ENCODE measurements at places on chromosomes 11 and 22.

DNA sequence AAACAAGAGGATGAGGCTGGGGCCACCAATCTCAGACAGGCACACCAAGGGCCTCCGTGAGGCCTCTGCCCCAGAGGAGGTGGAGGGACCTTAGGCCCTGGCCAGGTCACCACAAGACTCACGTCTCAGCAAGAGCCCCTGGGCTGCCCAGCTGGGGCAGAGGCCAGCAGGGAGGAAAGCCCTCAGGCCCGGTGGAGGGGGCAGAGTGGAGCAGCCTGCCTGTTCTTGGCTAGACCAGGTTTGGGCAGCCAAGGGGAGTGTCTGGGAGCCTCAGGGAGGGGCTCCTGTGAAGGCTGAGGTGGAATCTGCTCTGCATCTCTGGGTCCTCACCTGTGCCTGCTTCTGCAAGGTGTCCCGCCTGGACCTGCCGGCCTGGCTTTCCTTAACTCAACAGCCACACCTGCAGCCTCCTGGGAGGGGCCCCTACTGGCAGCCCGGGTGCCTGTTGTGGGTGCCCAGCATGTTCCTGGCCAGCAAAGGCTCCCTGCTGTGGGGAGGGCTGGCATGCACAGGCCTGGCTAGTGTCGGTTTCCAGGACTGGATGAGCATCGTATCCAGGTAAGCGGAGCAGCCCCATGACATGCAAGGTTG is 11.9 kb downstream of the TTLL12 start:
- DNase-seq, result no peak

DNA sequence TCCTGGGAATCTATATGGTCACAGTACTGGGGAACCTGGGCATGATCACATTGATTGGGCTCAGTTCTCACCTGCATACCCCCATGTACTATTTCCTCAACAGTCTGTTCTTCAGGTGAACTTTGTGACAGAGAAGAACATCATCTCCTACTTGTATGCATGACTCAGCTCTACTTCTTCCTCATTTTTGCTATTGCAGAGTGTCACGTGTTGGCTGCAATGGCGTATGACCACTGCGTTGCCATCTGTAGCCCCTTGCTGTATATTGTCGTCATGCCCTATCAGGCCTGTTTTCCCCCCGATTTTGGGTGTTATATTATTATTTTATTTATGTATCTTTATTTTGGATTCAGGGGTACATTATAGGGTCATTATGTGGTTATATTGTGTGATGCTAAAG is 2.4 kb upstream of the OR8G1 start:
- no peak for DNase-seq

DNA sequence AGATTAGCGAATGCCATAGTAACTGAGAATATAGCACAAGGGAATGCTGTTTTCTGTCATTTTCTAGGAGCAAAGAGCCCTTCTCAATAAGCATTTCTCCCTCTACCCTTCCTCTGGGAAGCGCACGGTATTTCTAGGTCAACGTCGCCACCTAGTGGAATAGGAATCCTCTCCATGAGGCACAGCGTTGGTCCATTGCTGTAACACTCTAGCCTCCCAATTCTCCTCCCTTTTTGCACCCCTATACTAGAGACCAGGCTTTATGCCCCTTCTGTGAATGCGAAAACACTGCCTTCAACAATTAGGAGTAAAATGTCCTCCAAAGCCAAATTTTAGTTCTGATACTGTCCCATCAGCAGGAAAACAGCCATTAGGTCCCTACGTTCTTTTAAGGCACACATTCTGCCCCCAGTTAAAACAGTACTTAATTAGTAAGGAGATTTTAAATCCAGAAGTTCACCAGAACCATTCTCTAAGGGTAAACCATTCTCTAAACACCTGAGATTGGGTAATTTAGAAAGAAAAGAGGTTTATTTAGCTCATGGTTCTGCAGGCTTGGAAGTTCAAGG is 12.8 kb upstream of the HYLS1 start:
- DNase-seq, result no peak

GRCh38 chr11:19163617-19164016 is 38.2 kb downstream of the CSRP3 start:
- no peak for DNase-seq

All from esophagus muscularis mucosa (tissue), 4 donors.